ENCODE measurements at places on chromosomes 11 and 22.

GRCh38 chr22:40791241-40791640 lies 27.9 kb downstream of the SLC25A17 start:
- DNase-seq: peak; percentile 71

GRCh38 chr11:95245038-95245437 lies 14.0 kb upstream of the SESN3 start:
- no peak for DNase-seq

GRCh38 chr22:45450921-45451651 lies 37.6 kb downstream of the RIBC2 start:
- DNase-seq: peak; percentile 60

GRCh38 chr22:32531228-32531627 lies 56.6 kb downstream of the FBXO7 start:
- DNase-seq: no peak

- DNase-seq: no peak
Measured at GRCh38 chr11:1837171-1838076, 1.4 kb upstream of the TNNI2 start.

- DNase-seq: no peak
Measured at GRCh38 chr11:130381317-130381716, 47.1 kb downstream of the ADAMTS8 start.

Measured in astrocyte of the cerebellum (primary cell).